Stimulated activated CD4-positive, alpha-beta T cell treated with anti-CD3 and anti-CD28 coated beads, Interleukin-4, amount 100 ng/mL, for 1 hour (primary cell): ENCODE measurements at places on chromosomes 7 and 10.
A peak's percentile ranks its signal among the peaks of the same experiment; 100 is the strongest.

DNA sequence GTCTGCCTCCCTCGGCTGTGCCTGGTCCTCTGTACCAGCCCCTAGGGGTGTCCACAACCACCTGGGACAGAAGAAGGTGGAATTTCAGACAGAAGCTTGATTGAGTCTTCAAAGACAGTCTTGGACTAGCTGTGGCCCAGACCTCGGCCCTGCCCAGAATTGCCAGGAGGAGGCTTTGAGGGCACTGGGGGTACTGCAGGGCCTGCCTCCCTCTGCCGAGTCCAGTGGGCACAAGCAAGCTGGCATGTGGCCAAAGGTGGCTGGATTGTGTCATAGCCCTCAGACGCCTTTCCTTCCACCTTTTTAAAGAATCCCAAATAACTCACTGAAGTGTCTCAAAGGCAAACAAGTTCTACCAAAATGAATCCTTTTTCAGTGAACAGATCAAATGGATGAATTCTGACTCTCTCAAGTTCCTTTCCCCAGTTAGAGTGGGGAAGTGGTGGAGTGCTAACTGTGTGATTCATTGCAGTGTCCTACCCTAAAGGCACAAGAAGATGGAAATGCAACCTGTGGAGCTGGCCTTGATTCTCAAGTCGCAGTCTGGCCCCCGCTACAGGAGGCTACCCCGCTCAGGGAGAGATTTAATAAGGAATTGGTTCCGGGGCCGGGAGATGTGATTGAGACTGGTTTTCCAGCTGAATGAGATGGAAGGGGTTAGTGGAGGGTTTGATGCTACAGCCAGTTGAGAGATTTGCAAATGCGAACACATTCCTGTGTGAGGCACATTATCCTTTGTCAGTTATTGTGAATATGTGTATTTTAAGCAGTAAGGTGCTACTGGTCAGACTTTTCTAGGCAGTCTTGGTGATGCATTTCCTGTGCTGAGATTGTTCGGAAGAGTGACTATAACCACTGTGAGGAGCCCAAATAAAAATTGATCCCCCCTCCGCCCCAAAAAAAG, 28.8 kb upstream of the SLC26A4 start:
- DNase-seq: no peak

DNA sequence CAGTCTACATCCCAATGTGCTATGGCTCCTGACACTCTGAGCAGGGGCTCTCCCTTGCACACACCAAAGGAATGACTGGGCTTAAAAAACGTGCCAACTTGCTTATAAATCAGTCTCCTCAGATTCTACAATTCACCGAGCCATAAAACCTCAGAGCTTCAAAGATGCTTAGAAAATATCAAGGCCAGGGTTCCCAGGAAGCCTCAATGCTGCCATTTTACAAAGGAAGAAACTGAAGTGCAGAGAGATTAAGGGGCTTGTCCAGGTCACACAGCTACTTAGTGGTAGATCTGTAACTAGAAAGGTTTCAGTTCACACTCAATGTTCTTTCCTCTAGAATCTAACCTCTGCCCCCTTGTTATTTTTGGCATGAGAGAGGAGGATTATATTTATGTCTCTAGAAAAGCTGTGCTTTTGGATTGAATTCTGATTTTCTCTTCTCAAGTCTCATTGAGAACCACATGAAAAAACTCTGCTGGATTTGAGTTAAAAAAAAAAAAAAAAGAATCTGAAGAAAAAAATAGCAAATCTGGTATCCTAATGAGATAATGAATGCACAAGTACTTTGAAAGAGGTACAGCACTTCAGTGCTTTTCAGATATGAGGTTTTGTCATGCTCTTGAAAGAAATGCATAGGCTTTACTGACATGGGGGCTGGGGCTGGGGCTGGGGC, 22.3 kb upstream of the TSPAN33 start:
- DNase-seq: no peak

DNA sequence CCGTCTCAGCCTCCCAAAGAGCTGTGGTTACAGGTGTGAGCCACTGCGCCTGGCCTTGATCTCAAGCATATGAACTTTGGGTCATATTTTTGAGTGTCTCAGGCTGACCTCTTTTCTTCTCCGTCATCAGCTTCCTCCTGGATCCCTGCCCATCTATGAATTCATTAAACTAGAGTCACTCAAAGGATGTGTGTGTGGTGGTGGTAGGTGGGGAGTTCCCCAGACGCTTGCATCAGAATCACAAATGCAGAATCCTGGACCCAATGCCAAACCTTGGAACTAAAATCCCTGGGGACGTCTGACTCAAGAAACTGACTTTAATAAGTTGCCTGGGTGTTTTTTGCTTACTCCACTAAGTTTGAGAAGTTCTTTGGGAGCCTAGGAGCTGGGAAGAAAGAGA, 6.7 kb upstream of the CREB5 start:
- no peak for DNase-seq

- DNase-seq: no peak
These were observed 244.2 kb downstream of the MGMT start for GRCh38 chr10:129711291-129711690.

DNA sequence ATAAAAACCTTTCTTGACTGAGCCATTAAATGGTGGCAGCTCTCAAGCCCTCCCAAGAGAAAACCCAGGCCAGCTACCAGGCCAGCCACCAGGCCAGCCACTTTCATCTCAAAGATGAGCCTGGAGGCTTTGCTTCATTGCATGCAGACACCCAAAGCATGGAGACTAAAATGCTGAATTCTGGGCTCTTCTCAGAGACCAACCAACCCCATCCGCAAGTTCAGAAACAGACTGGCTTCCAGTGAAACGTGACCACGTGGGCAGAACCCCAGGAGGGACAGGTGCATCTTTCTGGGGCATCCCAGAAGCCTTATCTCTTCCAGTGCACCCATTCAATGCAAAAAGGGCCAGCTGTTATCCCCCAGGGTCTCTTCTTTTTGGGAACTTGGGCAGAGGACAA, 20.9 kb downstream of the CHST15 start:
- DNase-seq: no peak

GRCh38 chr10:2681891-2682290, 385.5 kb upstream of the PFKP start:
- DNase-seq: no peak

DNA sequence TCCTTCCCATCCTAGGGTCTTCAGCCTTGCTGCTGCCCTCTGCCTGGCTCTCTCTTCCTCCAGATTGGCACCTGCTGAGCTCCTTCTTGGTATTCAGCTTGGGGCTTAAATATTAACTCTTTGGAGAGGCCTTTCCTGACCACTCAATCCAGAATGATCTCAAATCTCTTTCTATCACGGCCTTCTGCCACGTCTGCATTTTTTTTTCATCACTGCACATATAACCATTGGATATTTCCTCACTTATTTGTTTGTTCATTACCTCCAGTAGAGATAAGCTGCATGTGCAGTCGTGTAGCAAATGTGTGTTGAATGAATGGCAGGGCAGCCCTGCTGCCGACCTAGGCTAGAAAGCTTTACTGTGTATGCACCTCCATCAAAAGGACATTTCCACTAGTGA, 51.6 kb upstream of the MPP7 start:
- no peak for DNase-seq

- DNase-seq: no peak
These were observed 265.1 kb downstream of the ETV1 start for GRCh38 chr7:13724191-13724976.

- no peak for DNase-seq
These were observed 17.6 kb downstream of the ZDHHC16 start for GRCh38 chr10:97463363-97464132.

GRCh38 chr10:93211991-93212390, 138.3 kb downstream of the CYP26A1 start:
- no peak for DNase-seq

DNA sequence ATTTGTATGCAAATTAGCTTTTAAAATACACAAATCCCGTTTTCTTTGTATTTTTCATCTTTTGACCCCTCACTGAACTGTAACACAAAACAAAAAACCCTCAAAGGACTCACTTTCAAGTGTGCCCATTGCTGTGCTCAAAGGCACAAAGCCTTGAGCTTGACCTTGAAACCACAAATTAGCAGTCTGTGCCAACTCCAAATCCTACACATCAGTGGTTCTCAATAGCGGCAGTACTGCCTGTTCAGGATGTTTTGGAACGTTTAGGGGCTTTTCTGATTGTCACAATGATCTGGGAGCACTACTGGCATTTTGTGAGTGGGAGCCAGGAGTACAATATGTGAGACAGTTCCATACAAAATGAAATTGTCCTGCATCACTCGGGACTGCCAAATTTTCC, 55.5 kb downstream of the KDM7A start:
- DNase-seq: no peak

- no peak for DNase-seq
These were observed 114.6 kb downstream of the NPTX2 start for GRCh38 chr7:98731651-98732050.

DNA sequence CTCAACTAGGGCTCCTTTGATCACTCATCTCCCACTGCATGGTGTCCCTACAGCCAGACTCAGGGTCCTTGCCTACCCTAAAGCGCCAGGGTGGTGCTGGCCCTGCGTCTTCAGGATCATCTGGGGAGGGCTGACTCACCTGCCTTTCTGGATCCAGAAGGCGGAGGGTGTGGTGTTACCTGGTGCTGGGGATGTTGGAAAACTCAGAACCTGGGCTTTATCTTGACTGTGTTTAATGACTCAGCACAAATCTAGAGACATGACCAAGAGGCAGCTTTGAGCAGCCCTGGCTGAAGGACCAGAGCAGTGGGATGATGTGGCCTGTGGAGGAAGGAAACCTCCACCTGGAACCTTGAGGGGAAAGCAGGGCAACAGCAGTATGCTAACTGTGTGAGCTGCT, 96.5 kb downstream of the GRK5 start:
- no peak for DNase-seq

DNA sequence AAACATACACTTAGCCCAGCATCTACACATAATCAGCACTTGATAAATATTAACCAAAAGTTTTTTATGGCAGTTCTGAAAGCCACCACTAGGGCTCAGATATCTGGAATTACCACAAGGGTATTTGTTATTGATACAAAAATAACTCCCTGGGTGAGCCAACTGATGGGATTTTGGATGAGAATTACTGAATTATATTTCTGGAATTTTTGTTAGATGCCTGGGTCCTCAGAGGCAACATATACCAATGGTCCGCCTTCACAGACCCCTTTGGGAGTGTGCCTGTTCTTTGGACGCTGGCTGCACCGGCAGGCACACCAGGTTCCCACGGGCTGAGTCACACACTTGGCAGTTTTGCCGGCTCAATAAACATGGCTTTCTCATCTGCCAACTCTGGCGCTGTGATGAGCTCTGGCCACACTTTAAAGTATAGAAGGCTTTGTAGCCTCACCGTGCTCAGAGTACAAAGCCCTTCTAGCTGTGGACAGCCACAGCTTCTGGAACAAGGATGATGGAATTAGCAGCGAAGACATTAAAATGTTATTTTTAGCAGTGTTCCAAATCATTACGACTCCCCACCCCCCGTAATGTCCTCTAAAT, 24.5 kb upstream of the EEPD1 start:
- no peak for DNase-seq

- no peak for DNase-seq
These were observed 52.6 kb downstream of the GTF2I start for GRCh38 chr7:74709880-74710671.

- no peak for DNase-seq
These were observed 60.7 kb downstream of the CD36 start for GRCh38 chr7:80699045-80699638.

DNA sequence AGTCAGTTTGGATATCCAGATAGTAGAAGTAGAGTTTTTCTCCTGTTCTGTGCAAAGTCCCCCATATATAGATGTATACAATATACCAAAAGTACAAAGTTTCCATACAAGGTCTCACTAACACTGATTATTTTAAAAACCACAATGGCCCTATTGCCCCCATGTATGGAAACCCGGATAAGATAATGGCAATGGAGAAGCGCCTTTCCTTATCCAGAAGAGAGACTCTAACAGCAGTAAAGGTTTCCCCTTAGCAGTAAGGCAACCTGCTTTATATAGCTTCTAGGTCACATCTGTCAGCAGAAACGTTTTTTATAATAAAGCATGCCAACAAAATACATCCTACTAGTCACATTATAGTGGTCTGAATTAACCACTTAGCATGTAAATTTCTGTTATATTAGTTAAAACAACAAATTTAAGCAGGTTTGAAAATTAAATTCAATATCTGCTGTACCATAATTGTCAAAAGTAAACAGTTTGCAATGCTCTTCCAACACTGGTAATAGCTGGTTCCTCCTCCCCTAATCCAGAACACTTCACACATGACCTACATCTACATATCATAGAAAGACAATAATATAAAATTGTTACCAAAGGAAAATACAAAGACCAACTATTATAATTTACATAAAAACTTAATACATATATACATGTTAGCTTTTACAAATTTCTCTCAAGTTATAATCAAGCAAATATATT, 22.4 kb downstream of the USP6NL start:
- no peak for DNase-seq

- peak; percentile 86 for DNase-seq
These were observed 45.7 kb upstream of the RBM33 start for GRCh38 chr7:155598810-155599210.

DNA sequence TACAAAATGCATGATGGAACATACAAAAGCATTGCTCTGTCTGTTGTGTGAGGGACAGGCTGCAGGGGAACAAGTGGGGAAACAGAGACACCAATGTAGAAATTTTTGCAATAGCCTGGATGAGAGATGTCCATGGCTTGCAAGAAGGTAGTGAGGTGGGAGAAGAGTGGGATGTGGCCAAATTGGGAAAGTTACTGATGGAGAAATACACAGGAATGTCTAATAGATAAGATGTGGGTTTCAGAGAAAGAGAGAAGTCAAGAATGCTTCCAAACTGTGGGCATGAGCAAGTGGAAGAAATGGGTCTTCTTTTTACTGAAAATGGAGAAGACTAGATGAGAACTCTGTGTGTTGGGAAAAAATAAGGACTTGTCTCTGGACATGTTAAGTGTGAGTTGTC, 592.7 kb downstream of the TNS3 start:
- DNase-seq: no peak

DNA sequence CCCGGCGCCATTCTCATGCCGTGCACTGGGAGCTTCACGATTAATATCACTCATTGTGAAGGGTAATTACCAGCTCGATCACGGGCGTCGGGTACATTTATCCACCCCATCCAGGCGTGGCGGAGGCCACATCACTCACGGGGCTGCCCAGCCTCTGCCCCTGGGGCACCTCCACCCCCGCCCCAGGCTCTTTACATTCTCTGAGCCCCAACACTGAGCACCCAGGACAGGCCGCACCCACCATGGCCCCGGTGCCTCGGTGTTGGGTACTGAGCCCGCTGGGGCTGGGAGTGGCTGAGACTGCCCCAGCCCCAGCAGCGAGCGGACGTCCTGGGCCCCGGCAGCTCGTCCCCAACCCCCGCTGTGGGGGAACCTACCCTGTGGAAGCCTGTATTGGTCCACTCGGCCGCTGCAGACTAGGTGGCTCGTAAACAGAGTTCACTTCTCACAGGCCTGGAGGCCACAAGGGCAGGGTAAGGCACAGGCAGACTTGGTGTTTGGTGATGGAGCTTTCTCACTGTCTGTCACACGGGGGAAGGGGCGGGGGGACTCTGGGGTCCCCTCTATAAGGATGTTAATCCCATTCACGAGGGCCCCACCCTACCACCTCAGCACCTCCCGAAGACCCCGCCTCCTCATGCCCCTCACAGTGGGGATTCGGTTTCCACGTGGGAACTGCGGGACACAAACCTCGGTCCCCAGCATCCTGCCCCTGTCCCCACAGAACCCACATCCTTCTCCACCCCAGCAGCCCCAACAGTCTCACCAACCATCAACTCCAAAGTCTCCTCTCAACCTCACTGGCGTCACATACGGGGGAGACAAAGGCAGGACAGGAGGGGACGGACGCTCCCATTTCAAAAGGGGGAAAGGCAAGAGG, 184.1 kb downstream of the ELFN1 start:
- peak; percentile 1 for DNase-seq
